Fibroblast of villous mesenchyme (primary cell): ENCODE measurements at places on chromosomes 1 and 21.
A peak's percentile ranks its signal among the peaks of the same experiment; 100 is the strongest.

DNA sequence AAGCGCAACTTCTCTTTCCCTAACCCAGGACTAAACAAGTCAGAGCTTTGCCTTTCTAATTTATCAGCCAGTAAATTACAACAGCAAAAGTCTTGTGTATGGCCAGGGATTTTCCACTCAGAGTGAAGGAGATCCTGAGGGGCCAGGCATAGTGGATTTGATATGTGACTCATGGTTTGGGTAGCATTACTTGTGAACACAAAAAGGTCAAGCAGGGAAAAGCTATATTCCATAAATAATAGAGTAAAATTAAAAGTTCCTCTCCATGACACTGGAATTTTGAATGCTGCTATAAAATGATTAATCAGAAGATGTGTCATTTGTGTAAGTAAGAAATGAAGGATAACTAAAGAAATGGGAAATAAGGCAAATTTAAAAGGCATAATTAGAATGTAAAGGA, 284.8 kb downstream of the HLX start:
- peak; percentile 56 for DNase-seq

- no peak for DNase-seq
Measured at GRCh38 chr1:4724001-4724400, 69.6 kb downstream of the AJAP1 start.

GRCh38 chr1:147924813-147925212, 3.4 kb upstream of the GPR89B start:
- no peak for DNase-seq

DNA sequence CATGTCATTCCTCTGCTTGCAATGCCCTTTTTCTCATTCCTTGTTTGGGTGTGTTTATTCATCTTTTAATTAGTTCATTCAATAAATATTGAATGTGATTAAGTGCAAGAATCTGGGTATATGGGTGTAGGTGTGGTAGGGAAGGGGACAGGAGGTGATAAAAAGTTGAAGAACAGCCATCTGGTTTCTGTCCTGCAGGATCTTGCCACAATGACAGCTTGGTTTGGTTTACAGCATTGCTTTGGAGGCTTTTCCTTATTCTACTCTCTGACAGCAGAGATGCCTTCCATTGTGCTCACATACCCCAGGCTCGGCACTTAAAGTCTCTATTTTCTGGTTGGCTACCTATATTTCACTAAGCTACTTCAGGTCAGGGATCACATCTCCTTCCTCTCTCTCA, 3.0 kb upstream of the REG4 start:
- peak; percentile 17 for DNase-seq

- no peak for DNase-seq
Measured at GRCh38 chr1:68183895-68184294, 48.4 kb downstream of the WLS start.

GRCh38 chr1:159943908-159944622, 1.3 kb downstream of the IGSF9 start:
- DNase-seq, result no peak

DNA sequence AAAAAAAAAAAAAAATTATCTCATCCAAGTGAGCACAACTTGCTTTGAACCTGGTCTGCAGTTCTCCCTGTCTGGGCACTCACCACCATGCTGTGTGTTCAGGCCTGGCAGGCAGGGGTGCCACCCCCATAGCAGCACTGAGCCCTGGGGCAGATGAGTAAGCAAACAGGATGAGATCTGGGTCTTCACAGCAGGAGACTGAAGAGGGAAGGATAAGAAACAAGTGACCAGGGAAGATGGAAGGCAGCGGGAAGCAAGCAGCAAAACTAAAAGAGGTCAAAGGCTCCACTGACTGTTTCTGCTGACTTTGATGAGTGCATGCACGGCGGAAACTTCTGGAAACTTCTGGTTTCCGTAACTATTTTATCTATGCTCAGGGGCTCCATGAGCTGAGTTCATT, 133.5 kb upstream of the SOD1 start:
- DNase-seq, result no peak

GRCh38 chr1:181111559-181111958, 23.1 kb downstream of the IER5 start:
- DNase-seq, result peak; percentile 50

GRCh38 chr1:83857103-83857502, 141.8 kb downstream of the TTLL7 start:
- DNase-seq, result peak; percentile 21

DNA sequence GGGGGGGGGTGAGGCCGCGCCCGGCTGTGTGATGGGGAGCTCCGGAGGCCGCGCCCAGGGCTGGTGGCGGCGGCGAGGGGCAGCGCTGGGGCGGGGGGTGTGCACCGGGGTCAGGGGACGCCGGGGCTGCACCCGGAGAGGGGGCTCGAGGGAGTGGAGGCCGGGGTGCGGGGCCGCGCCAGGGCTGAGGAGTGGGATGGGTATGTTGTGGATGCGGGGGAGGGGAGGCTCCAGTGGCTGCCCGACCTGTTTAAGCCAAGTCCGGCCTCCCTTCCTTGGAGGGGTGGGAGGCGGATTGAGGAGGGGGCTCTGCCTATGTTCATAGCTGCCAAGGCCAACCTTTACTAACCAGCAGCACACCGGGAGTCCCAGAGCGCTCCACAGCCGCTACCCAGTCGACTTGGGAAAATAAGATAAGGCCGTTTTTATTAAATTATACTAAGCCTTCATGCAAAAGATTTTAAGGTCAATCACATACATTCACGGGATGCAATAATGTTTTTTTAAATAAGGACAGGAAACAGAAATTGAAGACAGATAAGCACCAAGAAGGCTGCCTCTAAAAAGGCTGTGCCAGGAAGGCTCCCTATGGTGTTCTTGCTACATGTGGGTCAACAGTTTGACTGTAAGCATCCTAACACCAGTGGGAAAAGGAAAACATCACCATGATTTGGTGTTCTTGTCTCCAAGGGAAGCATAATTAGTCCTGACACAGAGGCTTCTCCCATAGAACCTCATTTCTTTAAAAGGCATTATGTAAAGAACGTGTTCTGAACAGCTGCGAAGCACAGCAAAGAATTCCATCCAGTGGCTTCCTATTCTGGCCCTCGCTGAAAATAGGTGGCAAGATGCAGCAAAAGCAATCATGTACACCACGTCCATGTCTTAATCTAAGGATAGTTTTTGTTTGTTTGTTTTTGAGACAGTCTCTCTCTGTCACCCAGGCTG, 626 bp upstream of the HLCS start:
- DNase-seq, result peak; percentile 23

DNA sequence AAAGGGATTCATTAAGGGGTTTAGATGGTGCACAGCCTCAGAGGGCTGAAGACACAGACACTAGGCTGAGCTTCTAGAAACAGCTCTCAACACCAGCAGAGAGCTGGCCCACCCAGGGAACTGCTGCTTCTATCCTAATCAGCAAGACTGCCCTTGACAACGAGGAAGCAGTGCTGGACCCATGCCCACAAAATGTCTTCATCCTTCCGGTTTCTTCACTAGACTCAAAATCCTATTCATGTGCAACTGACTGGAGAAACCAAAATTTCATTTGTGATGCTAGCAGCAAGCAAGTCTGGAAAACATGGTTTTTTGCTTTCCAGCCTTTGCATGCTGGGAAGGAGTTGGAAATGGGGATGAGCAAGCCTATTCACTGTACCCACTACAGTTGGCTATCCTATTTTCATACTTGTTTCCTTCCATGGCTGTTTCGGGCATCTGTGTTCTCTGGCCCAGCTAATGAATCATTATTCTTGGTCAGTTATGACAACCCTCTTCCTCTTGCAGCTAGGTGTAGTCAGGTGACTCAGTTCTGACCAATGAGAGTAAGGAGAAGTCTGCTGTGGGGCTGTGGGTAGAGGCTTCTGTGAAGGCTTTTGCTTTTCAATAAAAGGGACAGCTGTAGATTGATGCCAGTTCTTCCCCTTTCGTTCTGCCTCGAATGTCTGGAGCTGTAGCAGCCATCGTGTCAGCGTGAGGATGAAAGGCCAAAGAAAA, 14.6 kb upstream of the TMEM61 start:
- DNase-seq, result peak; percentile 54

DNA sequence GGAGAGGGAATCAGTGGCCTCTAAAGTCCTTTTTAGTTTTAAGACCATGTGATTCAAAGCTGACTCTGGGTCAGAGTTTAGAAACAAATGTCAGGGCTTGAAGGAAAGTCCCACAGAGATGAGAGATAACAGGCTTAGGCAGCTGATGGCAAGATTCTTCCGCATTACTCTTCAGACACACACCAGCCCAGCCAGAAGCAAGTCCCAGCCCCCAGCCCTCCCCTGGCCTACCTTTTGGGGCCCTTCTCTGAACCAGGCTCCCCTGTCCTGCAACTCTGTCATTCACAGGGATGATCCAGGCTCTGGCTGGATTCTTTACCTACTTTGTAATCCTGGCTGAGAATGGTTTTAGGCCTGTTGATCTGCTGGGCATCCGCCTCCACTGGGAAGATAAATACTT, 13.1 kb upstream of the CASQ1 start:
- no peak for DNase-seq

DNA sequence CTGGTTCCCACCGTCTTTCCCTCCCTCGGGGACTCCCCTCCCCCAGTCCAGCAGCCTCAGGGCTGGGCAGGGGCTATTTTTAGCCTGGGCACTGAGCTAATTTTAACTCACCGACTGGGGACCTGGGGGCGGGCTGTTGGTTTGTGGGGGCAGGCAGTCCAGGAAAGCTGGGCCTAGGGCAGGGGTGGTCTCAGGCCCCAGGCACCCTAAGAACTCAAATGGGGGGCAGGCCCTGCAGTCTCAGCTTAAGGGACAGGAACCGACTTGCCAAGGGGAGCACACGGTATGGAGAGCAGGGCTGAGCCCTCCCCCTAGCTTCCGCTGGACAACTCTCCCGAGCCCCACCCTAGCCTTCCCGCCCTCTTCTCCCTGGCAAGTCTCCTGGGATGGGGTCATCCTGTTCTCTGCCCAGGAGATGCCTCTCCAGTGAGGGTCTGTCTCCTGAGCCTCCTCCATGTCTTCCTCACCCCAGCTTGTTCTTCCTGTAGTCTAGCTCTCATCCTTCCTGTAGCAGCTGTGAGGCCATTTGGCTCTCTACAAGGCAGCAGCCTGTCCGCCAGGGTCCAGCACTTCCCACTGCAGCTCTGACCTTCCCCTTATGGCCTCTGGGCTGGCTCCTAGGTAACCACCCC, 10.1 kb downstream of the MEF2D start:
- DNase-seq, result no peak

DNA sequence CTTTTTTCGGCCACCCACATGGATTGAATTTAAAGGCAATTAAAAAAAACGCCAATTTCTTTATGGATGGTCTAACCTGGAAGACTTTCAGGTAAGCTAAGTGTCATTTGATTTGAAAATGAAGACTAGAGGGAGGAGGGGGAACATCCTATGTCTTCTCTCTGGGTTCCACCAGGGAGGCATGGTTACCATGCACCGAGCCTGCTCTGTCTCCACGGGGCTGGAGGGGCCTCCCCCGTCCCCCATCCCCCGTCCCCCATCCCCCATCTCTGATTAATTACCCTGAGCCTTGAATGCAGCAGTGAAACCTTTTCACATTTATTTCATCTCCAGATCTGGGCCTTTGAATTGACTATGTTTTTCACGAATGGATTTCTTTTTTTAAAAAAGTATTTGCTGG, 135.1 kb downstream of the TLR5 start:
- no peak for DNase-seq

GRCh38 chr1:78950826-78951225, 55.7 kb downstream of the ADGRL4 start:
- no peak for DNase-seq

- DNase-seq, result no peak
Measured at GRCh38 chr1:110070282-110070669, 196 bp downstream of the ALX3 start.

- no peak for DNase-seq
Measured at GRCh38 chr1:158830904-158831507, at the start of gene MNDA. Gene MNDA, plus strand, starts transcription at chr1:158831351. Its CDS starts 10,803 bp downstream, at chr1:158842154.

- DNase-seq, result no peak
Measured at GRCh38 chr1:101915597-101915996, 81.1 kb downstream of the OLFM3 start.

DNA sequence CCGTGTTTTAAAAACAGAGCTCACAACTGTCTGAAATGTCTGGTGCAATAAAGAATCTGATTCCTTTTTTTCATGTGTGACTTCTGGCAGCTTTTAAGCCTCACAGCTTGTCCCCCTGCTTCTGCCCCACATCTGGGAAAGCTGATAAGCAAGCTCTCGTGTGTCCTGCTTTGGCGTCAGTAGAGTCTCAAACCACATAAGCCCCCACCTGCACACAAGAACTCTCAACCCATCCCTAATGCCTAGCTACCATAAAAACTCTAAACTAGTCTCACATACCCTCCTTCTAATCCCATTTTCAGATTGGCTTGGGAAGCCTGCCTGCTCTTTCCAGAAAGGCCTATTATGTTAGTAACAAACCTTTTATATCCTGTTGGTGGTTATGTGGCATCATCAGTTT, 94.6 kb upstream of the DAB1 start:
- DNase-seq, result no peak

DNA sequence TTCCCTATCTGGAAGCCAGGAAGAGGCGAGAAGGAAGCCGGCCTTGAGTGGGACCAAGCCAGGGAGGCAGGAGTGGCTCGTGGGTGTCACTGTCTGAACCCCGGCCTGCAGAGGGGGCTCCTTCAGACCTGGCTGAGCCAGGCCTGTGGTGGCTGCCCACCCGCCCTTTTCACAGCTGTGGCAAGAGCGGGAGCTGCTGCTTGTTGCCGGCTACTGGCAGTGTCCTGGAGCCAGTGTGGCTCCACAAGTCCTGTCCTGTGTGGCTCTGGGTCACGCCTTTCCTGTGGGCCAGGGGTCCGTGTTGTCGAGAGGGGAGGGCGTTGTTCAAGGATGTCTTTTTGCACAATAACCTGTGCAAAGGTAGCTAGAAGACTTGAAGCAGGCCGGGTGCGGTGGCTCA, 1.3 kb downstream of the PFKL start:
- DNase-seq, result no peak

DNA sequence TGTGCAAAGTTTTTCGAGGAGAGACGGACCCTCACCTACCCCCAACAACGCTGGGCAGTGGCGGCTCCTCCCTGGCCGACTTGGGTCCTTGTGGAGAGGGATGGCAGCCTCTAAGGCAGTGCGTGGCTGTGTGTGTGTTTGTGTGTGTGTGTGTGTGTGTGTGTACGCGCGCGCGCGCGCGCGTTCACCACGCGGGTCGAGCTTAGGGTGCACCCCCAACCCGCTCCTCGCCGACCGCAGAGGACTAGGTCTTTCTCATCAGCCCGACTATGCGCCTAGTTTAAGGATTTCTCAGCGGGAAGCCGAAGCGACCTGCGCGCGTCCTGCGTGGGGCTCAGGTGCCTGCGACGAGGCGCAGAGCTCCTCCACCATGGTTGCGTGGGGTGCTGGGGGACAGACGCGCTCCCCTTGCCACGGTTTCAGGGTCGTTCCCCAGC, 940 bp downstream of the SOX13 start:
- DNase-seq, result peak; percentile 37
